ENCODE measurements at places on chromosomes 16 and 17.

DNA sequence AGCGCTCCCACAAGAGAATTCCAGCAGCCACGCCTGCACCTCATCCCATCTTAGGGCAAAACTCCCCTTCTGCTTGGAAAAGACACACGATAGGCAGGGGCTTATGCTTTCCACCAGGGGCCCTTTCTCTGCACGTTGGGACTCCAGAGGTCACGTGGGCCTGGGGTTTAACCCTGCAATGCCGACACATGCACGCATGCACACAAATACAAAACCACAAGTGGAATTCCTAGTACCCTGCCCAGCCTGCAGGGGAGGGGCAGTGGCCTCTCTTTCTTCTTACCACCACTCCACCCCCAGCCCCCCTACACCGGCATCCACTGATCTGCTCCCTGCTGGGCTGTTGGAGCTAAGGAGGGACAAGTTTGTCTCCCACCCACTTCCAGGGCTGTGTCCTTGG lies 16.8 kb upstream of the CCDC182 start:
- DNase-seq: no peak

- DNase-seq: no peak
These were observed 1.6 kb downstream of the CMIP start for GRCh38 chr16:81445966-81446906.

- DNase-seq: no peak
These were observed 21.6 kb downstream of the EMC8 start for GRCh38 chr16:85777583-85778310.

- DNase-seq: no peak
These were observed 2.6 kb upstream of the RHBDL1 start for GRCh38 chr16:672851-673250.

GRCh38 chr17:15271741-15272140 lies 6.6 kb upstream of the PMP22 start:
- DNase-seq: no peak

DNA sequence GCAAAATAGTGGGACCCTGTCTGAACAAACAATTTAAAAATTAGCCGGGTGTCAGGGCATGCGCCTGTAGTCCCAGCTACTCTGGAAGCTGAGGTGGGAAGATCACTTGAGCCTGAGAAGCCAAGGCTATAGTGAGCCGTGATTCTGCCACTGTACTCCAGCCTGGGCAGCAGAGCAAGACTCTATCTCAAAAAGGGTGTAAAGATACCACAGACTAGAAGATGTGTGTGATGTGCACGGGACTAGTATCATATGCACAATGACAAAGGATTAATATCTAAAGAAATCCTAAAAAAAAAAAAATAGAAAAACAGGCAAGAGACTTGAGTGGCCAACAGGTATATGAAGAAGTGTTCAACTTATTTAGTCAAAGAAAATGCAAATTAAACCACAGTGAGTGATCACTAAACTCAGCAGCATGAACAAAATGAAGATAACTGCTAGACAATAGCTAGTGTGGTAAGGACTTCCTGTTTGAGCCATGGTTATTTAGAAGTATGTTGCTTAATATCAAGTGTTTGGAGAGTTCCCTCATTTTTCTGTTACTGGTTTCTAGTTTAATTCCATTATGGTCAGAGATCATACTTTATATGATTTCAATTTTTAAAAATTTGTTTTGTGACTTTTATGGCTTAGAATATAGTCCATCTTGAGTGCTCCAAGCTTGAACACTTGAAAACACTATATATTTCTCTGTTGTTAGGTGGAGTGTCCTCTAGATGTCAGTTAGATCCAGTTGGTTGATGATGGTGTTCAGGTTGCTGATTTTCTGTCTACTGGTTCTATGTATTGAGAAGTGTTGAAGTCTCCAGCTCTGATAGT lies 14.7 kb upstream of the SLX4 start:
- DNase-seq: peak; percentile 71

DNA sequence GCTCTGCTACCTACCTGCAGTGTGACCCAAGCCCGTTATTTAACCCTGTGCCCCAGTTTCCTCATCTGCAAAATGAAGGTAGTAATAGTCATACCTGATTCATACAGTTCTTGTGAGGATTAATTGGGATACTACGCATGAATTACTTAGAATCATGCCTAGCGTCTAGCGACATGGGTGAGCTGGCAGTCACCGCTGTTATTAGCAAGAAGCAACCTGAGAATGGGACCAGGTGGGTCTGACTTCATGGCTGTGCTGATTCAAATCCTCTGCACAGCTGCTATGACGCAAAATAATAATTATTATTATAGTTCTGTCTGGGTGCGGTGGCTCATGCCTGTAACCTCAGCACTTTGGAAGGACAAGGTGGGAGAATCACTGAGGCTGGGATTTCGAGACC lies 7.9 kb downstream of the SOCS1 start:
- DNase-seq: no peak

GRCh38 chr16:81745704-81746558 lies 33.2 kb upstream of the PLCG2 start:
- DNase-seq: peak; percentile 63

DNA sequence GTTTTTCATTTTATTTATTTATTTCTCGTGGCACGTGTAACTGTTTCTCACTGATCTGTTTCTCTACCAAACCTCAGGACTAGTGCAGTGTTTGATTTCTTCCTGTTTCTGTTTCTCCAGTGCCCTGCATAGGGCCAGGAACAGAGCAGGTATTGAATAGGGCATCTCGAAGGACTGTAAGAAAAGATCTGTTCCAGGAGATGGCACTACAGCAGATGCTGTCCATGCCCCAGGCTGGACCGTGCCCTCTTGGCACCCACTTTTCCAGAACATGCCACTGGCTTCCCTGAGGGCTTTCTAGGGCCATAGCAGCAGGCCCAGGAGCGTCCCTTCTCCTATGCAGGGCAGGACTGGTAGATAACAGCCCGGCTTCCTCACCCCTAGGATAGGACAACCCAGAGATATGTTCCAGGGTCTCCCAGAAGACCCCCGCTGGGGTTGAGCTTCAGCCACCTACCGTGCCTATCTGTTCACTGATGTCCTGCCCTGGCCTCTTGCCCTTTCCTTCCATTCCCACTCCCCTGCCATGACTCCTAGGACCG lies 4.4 kb downstream of the SNX20 start:
- DNase-seq: no peak

GRCh38 chr17:59683283-59683682 lies 23.9 kb downstream of the PTRH2 start:
- DNase-seq: no peak

- peak; percentile 56 for DNase-seq
These were observed 35.6 kb downstream of the RPA1 start for GRCh38 chr17:1865252-1866037.

- DNase-seq: no peak
These were observed 43.9 kb downstream of the KLHDC4 start for GRCh38 chr16:87721622-87722585.

GRCh38 chr16:83835586-83836566 lies 28.1 kb downstream of the HSBP1 start:
- no peak for DNase-seq

- no peak for DNase-seq
These were observed 592 bp upstream of the NUFIP2 start for GRCh38 chr17:29294580-29294900.

DNA sequence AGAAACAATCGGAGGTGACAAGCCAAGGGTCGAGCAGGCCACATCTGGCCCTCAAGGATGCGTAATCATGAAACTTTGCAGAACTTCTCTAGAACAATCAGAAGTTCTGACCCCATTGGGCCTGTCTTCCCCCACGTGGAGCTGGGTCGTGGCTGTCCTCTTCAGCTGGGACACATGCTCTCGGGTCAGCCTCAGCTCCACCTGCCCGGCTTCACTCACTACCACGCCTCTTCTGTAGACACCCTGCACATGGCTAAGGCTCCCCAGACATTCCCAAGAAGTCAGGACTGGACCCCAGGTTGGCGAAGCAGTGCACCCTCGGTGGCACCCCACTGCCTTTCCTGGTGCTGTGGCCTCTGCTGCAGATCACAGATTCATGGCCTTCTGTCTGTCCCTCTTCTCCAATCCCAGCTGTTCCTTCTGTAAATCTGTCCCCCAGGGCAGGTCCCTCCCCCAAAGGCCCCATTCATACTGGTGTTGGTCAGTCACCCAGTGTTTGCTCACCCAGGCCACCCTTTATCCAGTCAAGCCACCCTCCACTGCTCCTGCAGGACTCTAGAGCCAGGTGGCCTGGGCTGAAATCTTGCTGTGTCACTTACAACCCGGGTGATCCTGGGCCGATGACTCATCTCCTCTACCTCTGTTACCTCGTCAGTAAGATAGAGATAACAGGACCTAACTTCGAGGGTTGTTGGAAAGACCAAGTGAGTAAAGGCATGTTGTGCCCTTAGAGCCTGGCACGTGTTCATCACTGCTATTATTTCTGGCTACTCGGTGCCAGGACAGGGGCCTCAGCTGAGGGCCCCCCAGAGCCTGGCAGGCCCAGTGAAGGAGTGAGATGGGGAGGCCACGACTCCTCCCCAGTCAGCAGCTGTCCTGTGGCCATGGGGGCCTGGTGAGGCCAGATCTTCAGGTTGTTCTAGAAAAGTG lies 1.4 kb upstream of the SLC5A11 start:
- no peak for DNase-seq

- peak; percentile 72 for DNase-seq
These were observed 26.3 kb upstream of the OR4D1 start for GRCh38 chr17:58121925-58122324.

GRCh38 chr17:5640726-5641125 lies 56.4 kb upstream of the NLRP1 start:
- no peak for DNase-seq

GRCh38 chr17:7380855-7381683 lies at the start of gene TNK1:
TNK1 (plus strand) TSS chr17:7381089; CDS start chr17:7382927, 1,838 bp downstream.
- DNase-seq: no peak

- no peak for DNase-seq
These were observed 18.5 kb upstream of the SLC35G3 start for GRCh38 chr17:35212668-35213067.

GRCh38 chr17:65043802-65044201 lies 12.7 kb downstream of the GNA13 start:
- no peak for DNase-seq

GRCh38 chr16:85479972-85480726 lies 133.0 kb upstream of the GSE1 start:
- DNase-seq: peak; percentile 37

GRCh38 chr16:89167425-89167941 lies 4.1 kb upstream of the CDH15 start:
- peak; percentile 34 for DNase-seq

- no peak for DNase-seq
These were observed 7.8 kb downstream of the CRHR1 start for GRCh38 chr17:45791935-45792334.

- DNase-seq: no peak
These were observed 167.5 kb downstream of the UTP18 start for GRCh38 chr17:51427856-51428255.

GRCh38 chr17:30251931-30252330 lies 16.4 kb upstream of the SLC6A4 start:
- no peak for DNase-seq

DNA sequence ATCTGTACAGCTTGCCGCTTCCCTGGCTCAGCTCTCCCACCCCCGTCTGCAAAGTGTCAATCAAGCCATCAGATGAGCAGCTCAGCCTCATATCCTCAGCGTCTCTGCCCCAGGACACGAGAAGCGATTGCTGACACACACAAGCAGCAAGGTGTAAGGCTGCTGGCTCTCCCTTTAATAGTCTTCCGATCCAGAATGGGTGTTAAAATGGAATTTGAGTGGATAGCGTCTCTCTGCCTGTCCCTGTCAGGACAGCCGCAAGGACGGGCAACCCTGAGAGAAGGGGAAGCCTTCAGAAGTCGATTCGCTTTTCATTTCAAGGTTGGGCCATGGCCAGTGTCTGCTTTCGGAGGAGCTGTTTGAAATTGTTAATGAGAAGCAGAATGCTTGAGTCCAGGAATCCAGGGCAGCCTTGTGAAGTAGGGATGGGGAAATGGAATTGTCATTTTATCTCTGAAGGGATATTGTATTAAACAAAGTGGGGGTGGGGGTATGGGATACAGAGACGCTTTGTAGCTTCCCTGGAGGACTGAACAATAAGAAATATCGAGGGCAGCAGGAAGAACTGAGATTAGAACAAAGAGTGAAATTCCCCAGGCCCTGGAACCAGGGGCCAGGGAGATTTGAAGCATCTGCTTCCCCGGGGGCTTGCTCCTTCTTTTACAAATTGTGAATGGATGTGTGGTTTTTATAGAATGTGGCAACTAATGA lies 4.7 kb upstream of the PIPOX start:
- no peak for DNase-seq

DNA sequence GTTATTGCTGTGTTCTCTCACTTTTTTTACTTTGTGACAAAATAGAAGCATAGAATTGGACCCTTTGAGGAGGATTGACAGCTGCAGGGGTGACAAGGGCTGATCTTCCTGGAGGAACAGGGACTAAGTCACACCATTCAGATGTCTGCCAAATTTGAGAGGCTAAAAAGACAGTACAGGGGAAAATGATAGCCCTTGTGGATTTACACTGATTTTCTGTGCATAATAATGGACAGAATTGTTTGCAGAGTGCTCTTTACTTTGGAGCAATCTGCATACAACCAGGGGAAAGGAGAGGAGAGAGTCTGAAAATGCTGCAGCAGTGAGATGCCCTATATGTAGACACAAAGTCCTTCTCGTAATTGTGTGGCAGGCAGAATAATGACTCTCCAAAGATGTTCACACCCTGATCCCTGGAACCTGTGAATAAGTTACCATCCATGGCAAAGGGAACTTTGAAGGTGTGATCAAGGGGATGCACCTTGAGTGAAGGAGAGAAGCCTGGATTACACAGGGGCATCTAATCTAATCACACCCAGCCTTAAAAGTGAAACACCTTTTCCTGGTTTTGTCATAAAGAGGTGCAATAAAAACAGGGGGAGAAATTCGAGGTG lies 221.4 kb upstream of the CPHXL start:
- DNase-seq: no peak

DNA sequence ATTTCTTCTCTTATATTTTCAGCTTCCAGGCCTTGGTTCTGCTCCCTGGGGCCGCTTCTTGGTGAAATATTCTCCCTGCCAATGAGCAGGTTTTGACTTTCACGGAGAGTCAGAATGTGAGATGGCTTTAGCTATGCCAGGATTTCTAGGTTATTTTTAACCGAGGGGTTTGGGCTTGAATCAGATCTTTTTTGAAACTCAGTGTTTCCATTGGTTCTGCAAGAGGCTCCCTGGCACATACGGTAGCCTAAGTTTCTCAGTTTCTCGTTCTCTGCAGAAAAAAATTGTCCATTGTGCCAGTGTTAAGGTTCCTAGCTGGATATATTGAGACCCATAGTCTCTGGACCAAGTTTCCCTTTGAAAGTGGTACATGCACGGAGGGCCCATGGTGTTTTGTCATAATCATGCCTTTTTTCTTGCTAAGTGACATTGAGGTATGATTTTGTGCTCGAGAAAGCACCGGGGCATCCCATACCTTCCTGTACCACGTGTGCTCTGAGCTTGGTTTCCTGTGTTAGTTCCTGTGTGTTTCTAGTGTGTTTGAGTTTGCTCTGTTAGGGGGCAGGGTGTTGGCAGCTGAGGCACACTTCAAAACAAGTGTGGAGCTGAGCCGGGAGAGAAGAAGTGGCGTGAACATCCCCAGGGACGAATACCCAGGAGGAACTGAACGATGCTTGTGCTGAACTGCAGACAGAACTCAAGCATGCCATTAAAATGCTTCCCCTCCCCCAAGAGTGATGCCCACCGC lies 127.2 kb downstream of the HS3ST3B1 start:
- peak; percentile 51 for DNase-seq

GRCh38 chr16:65704866-65705265 lies 583.0 kb upstream of the CDH11 start:
- no peak for DNase-seq

- DNase-seq: peak; percentile 67
These were observed 179.9 kb downstream of the SEC14L1 start for GRCh38 chr17:77320485-77321256.

Measured in MM.1S (cell line).